Right cardiac atrium (tissue), 5 donors: ENCODE measurements at places on chromosomes 2 and 18. TPM values are rescaled to one million over a fixed set of nuclear protein-coding genes. Genes with fewer than 3 reads are reported as not detected.
A peak's percentile ranks its signal among the peaks of the same experiment; 100 is the strongest.

PRSS56 gene
- not detected for total RNA-seq

CIDEA gene
- total RNA-seq: 5.8 TPM

CYP27A1 gene
- total RNA-seq: 20.2 TPM

PREB gene
- 49.5 TPM for total RNA-seq

ATOH8 gene
- total RNA-seq: 52.6 TPM

IFIH1 gene
- 10.0 TPM for total RNA-seq

KLHL30 gene
- total RNA-seq: 28.9 TPM

GRCh38 chr2:28185891-28186290 is 206.8 kb upstream of the FOSL2 start:
- DNase-seq: no peak

DNA sequence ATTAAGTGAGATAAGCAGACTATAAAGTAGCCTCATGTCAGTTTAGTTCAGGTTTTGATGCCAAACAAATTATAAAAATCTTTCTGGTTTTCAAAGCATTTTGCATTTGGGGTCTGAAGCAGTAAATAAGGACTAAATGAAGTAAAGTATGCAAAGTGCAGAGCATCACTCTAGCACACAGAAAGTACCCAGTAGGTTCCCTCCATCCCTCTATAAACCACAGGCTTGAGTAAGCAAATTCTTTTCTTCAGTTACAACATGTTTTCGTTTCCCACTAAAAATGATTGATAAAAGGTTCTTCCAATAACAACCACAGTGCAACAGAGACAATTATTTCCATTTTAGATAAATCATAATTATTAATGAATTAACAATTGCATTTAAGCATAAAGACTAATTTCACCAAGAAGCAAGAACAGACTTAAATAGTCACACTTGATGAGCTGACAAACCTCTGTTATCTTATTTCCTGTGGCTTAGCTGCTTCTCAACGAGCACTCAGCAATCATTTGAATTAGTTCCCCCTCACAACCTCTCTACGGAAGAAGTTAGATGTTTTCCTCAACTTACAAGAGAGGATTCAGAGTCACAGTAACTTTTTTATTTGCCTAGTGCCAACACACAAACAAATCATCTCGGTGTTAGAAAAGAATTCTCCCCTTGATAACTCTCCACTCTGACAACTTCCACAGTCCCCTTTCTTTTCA is 249.8 kb downstream of the NBAS start:
- no peak for DNase-seq

DNA sequence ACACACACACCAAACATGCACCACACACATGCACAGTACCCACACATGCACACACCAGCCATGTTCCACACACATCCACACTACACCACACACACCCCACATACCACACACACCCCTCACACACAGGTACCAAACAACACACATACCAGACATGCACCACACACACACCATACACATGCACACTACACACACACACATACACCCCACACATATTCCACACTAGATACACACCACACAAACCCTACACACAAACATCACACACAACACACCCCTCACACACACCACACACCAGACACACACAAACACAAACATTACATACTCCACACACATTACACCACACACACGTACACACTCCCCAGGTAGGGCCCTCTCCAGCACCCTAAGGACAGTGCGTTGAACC is 51.2 kb downstream of the TRABD2A start:
- no peak for DNase-seq

DNA sequence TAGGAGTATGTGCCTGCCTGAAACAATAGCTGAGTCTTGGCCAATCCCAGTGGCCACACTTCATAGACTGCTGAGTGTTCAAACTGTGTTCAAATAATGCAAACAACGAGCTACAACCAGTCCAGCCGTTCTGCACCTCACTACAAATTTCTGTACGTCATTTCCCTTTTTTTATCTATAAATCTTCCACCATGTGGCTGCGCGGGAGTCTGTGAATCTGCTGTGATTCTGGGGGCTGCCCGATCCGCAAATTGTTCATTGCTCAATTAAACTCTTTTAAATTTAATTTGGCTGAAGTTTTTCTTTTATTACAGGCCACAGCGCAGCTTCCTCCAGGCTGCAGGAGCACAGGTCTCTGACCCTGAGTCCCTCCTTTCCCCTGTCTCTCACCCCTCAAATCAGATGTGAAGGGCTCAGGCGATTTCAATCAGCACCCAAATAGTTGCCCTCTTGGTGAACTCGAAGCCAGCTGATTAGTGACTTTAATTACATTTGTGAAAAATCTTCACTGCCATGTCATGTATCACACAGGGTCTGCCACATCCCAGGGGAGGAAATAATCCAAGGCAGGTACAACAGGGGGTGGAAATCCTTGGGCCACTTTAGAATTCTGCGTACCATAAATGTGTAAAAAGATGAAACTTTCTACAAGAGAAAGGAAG is 145.6 kb downstream of the NDUFA10 start:
- no peak for DNase-seq

- DNase-seq: peak; percentile 85
Observed at GRCh38 chr2:169109502-169110409, 40.4 kb downstream of the DHRS9 start.

DNA sequence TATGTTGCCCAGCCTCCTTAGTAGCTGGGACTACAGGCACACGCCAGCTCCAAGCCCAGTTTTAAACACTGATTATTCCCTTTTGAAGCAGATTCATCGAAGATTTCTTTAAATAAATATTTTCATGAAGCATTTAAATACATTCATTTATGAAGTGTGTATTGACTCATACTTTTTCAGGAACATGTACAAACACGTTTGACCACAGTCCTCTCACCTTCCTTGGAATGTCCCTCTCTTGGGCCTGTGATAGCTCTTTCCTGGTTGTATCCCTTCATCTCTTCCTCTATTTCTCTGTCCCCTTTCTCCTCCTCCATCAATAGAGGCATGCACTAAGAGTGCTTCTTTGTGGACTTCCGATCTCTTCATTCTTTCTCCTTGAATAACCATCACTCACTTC is 2.5 kb downstream of the PSTPIP2 start:
- no peak for DNase-seq

- no peak for DNase-seq
Observed at GRCh38 chr2:197237291-197238042, 73.1 kb downstream of the ANKRD44 start.

- no peak for DNase-seq
Observed at GRCh38 chr2:46294176-46294836, 2.9 kb upstream of the EPAS1 start.

DNA sequence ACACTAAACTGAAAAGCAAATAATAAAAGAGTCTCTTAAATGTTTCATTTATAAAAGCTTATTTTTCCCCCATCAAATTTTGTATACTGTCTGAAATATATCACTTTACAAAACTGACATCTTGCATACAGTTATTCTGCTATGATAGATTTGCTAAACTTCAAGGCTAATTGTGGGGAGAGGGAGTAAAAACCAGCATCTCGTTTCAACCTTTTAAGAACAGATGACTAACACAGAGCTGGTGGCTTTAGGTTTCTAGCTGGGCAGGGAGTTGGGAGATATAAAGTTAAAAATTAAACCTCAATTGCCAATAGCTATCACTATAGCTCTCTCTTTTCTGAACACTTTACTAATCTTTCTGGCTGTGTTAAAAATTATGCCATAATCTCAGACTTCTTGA is 23.5 kb downstream of the C1D start:
- no peak for DNase-seq

GRCh38 chr2:96985181-96985945 is 1.0 kb downstream of the FAM178B start:
- no peak for DNase-seq

DNA sequence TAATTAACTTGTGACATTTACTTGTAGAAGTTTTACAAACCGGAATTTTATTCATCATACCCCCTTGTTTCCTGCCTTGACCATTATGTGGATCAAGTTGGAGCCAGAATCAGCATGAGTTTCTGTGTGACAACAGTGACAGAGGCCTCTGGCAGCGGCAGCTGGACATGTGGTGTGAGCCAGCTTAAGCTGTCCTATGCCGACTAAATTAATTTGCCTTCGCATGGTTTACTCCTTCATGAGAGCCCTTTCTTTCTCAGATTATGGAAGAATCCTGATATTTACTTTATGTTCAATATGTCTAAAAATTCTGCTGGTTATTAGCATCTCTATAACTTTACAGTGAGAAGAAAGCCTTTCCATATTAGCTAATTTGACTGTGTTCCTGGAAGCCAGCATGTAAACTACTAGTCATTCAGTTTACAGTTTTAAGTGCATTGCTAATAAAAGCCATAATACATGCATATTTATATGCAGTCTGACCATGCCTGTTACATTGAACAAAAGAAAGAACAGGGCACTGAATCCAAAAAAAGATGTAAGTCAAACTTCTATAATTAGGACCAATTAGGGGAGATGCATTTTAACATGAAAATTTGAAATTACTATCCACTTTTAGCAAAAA is 495.8 kb upstream of the ACVR2A start:
- no peak for DNase-seq

- no peak for DNase-seq
Observed at GRCh38 chr2:119491776-119492525, 32.3 kb downstream of the SCTR start.

- DNase-seq: no peak
Observed at GRCh38 chr18:46062781-46063180, 9.3 kb downstream of the PSTPIP2 start.

- no peak for DNase-seq
Observed at GRCh38 chr18:54335638-54336173, 22.0 kb downstream of the STARD6 start.

DNA sequence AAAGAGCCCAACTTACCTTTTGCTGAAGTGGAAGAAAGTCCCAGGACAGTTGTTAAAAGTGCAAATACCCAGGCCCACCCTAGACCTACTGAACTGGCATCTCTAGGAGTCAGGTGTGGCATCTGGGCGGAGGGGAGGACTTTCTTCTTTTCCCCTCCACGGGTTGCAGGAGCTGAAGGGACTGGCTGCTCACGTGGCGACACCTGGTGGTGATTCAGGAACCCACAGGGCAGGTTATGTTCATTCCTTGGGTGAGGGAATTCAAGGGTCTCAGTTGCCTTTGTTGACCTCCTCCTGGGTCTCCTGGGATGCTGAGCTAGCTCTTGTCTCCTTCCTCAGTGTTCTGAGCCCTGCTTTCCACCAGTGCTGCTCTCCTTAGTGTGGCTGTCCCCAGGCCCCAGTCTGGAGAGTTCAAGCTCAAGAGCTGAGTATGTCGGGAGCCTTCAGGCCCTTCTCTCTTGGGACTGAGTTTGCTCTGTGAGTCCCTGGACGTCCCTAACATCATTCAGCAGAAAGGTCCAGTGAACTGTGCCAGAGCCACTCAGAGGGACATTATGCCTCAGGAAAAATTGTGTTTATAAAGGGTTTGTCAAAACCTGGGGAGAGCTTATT is 56.9 kb downstream of the DYSF start:
- DNase-seq: peak; percentile 84

DNA sequence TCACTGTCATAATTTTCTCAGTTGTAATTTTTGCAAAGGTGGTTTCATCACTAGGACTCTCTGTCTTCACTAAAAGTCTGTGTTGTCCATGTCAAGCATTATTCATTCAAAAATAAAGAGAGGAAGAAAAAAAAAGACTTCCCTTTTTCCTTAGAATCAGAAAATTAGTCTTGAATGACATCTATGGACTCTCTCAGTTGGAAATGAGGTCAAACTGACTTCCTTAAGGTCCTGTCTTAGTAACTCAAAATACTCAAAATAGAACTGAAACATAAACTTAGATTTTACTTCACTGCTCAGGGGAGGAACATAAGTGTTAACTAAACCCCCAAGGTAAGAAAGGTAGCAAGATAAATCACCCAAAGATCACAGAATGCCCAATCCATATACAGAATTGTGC is 2.2 kb upstream of the ZNF407 start:
- no peak for DNase-seq

DNA sequence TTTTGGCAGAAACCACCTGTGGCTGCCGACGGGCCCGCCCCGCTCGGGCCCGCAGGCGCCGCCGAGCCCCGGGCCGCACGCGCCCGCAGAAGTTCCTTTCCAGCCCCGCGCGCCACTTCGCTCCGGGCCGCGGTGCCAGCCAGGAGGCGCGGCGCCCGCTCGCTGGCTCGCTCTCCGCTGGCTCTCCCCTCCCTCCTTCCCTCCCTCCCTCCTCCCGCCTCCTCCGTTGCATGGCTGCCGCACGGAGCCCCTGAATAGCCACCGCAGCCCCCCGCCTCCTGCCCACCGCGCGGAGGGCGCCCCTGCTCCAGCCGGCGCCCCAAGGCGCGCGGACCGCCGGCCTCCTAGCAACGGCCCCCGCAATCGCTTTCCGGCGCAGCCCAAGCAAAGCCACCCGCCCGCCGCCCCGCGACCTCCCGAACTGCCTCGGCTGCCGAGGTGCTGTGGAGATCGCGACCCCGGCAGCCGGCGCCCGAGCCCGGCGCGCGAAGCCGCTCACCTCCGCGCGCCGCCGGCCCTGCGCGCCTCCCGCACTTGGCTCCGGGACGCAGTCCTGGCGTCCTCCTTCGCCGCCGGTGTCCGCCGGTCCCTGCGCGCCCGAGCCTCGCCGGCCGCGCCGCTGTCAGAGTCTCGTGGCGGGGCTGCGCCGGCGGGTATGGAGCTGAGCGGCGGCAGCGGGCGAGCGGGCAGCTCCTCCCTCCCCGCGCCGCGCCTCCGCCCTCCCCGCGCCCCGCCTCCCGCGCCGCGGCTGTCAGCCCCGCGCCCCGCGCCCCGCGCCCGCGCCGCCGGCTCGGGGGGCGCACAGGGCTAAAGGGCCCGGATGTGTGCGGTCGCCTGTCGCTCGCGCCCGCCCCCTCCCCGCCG is at the start of gene ZBTB7C:
Gene ZBTB7C (minus strand): TSS at position 657 of the 864 bp plus-strand sequence.
- DNase-seq: peak; percentile 44

GRCh38 chr2:239272626-239273025 is 128.2 kb downstream of the HDAC4 start:
- no peak for DNase-seq

DNA sequence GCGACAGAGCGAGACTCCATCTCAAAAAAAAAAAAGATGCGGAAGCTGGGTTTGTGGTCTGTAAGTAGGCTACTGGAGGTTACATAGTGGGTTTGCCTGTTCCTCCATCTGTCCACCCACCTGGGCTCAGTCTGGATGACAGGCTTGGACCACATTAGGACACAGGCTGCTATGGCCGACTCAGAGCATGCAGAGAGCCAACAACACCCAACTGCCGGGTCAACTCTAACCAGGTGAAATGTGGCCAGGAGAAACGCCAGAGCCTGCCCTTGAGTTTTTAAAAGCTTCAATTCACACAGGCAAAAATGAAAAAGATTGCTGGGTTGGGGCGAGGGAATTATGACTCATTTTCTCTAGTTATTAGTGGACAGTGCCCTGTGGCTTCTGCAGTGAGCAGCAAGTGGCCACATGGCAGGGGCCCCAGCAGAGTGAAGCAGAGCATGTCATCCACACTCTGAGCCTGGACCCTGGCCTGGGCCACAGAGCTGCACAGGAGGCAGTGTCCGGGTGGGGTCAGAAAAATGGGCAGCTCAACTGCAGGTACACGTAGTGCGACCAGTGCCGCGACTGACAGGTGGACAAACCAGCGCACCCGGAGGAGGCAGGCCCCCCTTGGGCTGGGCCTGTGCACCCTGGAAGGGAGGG is 67.4 kb downstream of the BIN1 start:
- no peak for DNase-seq

- DNase-seq: no peak
Observed at GRCh38 chr18:24536326-24536725, 75.9 kb downstream of the HRH4 start.
